ENCODE measurements at places on chromosomes 13 and 19.

DNA sequence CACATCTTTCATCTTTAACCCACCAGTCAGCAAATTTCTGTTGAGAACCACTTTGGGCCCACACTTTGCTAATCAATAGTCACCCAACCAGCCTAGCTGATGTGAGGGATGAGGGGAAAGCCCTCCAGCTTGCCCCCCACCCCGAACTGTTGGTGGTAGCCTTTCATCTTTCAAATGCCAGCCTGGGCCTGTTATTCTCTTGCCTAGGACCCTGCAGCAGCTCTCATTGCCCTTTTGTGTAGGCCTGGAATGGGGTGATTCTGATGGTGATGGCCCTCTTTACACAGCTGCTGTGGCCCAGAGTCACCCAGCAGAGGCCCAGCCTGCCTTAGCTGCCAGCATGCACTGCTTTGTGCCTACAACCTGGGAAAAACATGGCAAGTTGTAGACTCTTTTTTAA lies 294.5 kb downstream of the SLC7A1 start:
- no peak for DNase-seq

GRCh38 chr13:109780845-109781383 lies 5.5 kb downstream of the IRS2 start:
- no peak for DNase-seq

GRCh38 chr13:93190006-93190405 lies 36.6 kb upstream of the GPC6 start:
- no peak for DNase-seq

- no peak for DNase-seq
These were observed 3.2 kb upstream of the PTPRS start for GRCh38 chr19:5343848-5344247.

- no peak for DNase-seq
These were observed 326.0 kb downstream of the HS6ST3 start for GRCh38 chr13:96415831-96416385.

DNA sequence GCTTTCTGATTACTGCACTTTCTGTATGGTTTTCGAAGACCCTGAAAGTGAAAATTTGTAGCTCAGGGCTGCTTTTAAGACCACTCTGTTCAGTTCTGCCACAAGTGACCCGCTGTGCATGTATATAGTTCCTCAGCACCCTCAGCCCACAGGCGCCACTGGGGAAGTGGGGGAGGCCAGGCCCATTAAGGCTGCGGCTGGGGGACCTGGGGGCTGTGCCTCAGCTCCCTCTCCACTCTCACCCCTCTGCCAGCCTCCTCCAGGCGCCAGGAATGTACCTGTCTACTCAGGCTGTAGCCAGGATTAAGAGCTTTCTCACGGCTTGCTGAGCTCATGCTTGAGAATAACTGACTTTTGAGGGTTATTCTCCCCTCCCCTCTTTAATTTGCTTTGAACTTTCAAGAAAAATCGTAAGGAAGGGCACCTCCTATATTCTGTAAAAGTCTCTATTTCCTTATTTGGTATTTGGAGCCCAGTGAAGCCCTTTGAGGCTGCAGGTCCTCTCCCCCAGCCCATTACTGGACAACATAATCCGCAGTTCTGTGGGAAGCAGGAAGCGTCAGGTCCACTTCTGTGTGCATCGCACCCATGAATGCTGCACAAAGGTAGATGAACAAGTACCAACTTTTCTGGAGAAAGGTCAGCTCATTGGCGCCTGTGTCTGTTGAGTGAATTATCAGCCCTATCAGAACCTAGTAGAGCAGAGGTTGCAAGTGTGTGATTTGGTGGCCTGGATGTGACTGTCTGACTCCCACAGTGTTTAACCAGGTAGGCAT lies 29.6 kb downstream of the GJA3 start:
- no peak for DNase-seq

All from COR-L47 (cell line).